ENCODE measurements at places on chromosomes 7 and 10.

DNA sequence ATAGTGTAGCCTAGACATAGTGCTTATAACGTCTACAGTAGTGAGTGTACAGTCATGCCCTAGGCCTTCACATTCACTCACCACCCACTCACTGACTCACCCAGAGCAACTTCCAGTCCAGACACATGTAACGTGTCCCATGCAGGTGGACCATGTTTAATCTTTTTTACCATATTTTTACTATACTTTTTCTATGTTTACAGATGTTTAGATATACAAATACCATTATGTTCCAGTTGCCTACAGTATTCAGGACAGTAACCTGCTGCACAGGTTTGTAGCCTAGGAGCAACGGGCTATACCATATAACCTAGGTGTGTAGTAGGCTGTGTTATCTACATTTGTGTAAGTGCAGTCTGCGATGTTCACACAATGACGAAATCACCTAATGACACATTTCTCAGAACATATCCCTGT lies 11.0 kb downstream of the MPP7 start:
- peak; percentile 15 for DNase-seq

DNA sequence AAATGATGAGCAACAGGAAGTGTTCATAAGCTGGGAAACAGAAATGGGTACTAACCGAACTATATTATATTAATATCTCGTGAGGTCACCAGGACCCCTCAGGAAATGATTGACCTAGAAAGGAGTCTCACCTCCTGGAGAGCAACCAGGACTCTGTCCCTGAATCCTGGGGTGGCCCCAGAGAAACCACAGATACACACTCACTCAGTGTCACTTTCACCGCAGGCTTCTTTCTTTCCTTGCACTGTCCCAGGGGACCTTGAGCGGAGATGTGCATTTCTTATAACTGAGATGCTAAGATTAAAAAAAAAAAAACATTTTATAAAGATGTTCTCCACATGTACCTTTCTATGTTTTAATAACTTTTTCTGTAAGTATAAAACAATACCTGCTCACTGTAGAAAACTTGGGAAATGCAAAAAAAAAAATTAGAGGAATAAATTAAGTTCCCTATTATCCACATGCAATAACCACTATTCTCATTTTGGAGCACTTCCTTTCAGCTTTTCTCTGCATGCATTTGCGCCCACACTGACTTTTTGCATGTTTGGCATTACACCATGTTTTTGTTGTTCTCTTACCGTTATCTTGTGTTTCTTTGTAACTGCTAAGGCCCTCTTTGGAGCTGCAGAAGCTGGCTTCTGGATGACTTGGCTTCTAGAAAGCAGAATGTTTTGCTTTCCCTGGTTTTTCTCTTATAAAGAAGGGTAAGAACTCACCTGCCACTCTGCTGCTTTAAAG lies 15.0 kb downstream of the NOD1 start:
- no peak for DNase-seq

GRCh38 chr7:126501617-126502016 lies 751.1 kb downstream of the GRM8 start:
- DNase-seq, result no peak

- DNase-seq, result peak; percentile 35
These were observed 576 bp upstream of the CSGALNACT2 start for GRCh38 chr10:43137717-43138020.

All from stimulated activated CD8-positive, alpha-beta memory T cell treated with anti-CD3 and anti-CD28 coated beads, Interleukin-12 subunit alpha, Interleukin-12 subunit beta, amount 100 ng/mL, for 4 hours (primary cell).